ENCODE measurements at places on chromosomes 5 and 9.

- no peak for DNase-seq
These were observed 22.7 kb downstream of the CHD1 start for GRCh38 chr5:98905857-98906688.

DNA sequence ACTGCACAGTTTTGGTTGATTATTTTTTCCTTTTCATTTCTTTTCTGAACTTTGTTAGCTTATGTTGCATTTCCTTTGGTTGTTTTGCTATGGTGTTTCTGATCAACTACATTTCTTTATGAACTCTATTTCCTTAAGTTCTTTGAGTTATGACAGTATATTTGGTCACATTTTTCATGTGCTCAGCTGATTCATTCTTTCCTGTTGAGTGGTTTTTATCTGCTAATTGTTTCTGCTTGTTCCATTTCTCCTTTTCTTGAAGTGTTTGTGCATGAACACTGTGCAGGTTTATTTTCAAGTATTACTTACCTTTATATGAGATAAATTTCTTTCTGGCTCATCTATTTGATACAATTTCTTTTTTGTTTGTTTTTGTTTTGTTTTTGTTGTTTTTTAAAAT lies 50.9 kb upstream of the MACIR start:
- no peak for DNase-seq

- DNase-seq, result no peak
These were observed 131.5 kb downstream of the MARCHF11 start for GRCh38 chr5:16048132-16048531.

- no peak for DNase-seq
These were observed 606.9 kb downstream of the EBF1 start for GRCh38 chr5:158492841-158493242.

GRCh38 chr9:118767571-118767970 lies 601.7 kb downstream of the BRINP1 start:
- DNase-seq, result no peak

DNA sequence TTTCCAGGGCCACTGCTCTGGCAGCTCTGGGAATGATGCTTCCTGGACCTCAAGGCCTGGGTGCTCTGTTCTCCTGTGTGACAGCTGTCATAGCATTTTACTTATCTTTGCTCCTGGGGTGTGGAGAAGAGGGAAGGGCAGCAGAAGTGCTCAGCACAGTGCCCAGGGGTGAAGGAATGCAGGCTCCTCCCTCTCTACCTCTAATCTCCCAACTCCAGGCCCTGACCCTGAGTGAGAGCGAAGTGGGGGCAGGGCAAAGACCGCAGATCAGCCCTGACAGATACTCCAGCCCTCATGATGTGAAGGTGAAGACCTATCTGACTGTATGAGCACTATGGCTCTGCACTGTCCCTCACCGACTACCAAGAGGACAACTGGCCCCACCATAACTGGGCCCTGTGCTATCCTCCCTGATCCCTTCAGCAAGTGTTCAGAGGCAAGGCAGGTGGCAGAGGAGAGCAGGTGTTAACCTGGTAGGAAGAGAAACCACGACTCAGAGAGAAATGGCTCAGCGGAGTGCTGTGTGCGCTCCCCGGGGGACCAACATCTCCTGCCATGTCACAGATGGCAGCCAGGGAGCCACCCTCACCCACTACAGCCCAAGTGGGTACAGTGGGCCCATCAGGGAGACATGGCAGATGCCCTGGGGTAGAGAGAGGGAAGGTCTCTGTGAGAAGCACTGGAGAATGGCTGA lies 16.8 kb downstream of the ACSL6 start:
- no peak for DNase-seq

- DNase-seq, result no peak
These were observed 4.1 kb upstream of the C1QTNF3 start for GRCh38 chr5:34047143-34047542.

DNA sequence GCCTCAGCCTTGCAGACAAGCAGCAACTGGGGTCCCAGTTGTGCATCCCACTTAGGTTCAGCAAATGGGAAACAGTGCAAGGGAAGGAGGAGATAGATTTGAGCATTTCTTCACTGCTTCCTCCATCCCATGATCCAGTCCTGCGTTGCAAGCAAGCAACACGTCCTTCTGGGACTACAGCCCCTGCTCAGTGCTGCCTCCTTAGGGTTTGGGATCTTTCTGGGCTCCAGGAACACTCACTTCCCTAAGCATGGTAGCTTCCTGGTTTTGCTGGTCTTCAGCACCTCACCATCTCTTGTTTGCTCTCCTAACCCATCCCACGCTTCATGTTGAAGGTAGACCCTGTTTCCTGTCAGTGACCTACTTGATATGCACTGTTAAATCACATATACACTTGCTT lies 444.7 kb downstream of the MED10 start:
- no peak for DNase-seq

DNA sequence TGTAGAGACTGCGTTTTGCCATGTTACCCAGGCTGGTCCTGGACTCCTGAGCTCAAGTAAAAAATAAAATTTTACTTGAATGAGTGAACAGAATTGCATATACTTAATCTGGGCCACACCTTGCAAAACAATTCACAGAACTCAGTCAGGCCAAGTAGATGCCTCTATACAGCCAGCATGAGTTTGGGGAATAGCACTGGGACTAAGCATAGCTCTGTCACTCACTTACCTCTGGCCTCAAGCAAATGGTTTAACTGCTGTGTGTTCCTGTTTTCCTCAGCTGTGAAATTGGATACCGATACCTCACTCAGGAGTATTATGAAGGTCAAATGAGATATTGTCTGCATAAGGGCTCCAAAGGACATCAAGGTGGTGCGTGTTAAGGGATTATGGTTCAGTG lies 10.9 kb upstream of the FRMPD1 start:
- DNase-seq, result no peak

DNA sequence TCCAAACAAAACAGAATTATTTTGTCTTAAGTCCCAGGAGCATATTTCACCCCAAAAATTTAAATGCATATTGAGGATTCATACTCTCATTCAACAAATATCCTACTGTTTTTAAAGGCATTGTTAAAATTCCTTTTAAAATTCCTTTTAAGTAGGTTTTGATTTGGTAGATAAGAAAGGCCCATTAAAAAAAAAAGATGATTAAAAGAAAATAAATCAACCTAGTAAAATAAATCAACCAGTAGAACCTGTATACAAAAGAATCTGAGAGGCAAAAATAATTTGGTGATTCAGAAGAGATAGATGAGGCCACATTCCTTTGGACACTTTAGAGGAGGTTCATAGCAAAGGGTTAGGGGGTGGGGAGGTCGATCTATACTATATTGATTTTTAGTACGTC lies 585.3 kb upstream of the TLE4 start:
- DNase-seq, result no peak

- peak; percentile 73 for DNase-seq
These were observed 447 bp downstream of the CRAT start for GRCh38 chr9:129109952-129110739.

GRCh38 chr9:110283751-110284150 lies 27.4 kb upstream of the TXN start:
- no peak for DNase-seq

GRCh38 chr9:93451849-93452709 lies 594 bp downstream of the FAM120A start:
- DNase-seq, result peak; percentile 84

GRCh38 chr5:116320486-116320885 lies 235.7 kb downstream of the COMMD10 start:
- no peak for DNase-seq

GRCh38 chr5:71864730-71865601 lies 145.9 kb downstream of the CARTPT start:
- DNase-seq, result no peak

GRCh38 chr5:57778501-57779091 lies 296.0 kb upstream of the ACTBL2 start:
- DNase-seq, result no peak

DNA sequence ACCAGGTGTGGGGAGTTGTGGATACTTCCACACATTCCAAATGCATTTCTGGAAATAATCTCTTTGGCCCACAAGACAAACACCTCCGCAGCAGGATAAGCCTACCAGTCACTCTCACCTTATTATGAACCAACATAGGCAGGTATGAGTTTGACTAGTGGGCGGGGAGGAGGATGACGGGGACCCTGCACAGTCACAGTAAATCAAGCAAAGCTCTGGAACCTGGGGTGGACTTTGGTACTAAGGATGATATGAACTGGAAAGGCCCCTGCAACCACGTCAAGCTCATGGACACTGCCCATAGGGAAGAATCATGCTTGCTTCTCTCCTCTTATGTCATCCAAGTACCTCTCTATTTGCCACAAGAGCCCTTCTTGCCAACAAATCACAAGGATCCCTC lies 259.4 kb downstream of the HSPA4 start:
- no peak for DNase-seq

GRCh38 chr9:113675475-113675941 lies 200.6 kb upstream of the ZNF618 start:
- DNase-seq, result peak; percentile 87

DNA sequence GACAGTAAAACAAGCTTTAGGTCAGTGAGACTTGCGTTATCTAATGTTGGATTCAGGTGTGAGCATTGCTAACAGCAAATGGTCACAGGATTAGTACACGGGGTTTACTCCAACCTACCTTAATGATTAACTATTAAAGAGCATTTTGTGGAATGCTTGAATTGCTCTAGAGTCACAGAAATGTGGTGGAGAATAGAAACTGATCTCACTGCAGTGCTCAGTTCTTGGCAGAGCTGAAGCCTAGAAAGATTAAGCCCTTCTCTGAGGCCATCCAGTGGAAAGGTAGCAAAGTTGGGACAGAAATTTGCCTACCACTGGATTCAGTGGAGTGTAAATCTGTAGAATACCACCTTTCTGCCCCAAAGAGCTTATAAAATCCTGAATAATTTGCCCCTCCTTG lies 60.9 kb downstream of the ICE1 start:
- DNase-seq, result no peak

DNA sequence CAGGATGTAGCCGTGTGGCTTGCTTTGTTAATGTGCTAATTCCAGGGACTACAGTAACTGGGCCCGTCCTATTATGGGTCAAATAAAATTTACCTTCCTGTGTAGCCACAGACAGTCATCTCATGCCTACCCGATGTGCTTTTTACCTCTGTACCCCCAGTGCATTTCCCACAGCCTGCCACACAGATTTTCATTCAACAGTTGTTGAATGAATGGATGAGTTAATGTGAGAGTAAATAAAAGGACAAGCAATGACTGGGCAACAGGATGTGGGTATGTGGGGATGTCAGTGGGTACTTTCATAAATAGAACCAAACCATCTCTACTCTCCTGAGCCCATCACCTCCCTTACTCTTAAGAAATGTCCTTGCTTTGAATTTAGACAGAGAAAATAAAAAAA lies 441.2 kb upstream of the ZNF462 start:
- DNase-seq, result no peak
